ENCODE measurements at places on chromosomes 2 and 18. TPM values are rescaled to one million over a fixed set of nuclear protein-coding genes. Genes with fewer than 3 reads are reported as not detected.

- no peak for DNase-seq
Measured at GRCh38 chr2:30366199-30366691, 80.8 kb upstream of the LCLAT1 start.

GRCh38 chr2:199543606-199544172, 86.0 kb upstream of the SATB2 start:
- DNase-seq: no peak

DNA sequence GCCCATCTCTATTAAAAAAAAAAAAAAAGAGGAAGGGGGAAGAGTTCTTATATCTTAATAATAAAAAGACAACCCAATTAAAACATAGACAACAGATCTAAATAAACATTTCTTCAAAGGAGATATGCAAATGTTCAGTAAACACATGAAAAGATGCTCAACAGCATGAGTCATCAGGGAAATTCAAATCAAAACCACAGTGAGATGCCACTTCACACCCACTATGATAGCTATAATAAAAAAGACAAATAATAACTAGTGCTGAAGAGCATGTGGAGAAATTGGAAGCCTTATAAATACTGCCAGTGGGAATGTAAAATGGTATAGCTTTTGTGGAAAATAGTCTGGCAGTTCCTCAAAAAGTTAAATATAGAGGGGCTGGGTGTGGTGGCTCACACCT, 61.5 kb upstream of the CYP20A1 start:
- no peak for DNase-seq

DNA sequence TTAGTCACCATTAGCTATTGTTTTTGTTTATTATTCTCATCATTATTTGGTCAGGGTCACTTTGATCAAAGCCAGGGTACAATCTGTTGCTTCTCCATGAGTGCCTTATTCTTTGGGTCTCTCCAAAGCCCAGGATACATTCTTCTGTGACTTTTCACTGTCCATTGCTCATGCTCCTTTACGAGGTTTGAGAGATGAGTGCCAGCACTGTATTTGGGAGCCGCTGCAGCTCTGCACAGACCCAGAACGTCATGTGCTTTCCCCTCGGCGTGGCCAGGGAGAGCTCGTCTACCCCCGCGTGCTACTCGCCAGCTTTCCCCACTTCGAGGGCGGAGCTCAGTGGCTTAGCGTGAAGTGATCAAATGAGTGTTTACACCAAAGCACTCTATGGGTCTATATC, 123.7 kb downstream of the COL6A3 start:
- no peak for DNase-seq

DNA sequence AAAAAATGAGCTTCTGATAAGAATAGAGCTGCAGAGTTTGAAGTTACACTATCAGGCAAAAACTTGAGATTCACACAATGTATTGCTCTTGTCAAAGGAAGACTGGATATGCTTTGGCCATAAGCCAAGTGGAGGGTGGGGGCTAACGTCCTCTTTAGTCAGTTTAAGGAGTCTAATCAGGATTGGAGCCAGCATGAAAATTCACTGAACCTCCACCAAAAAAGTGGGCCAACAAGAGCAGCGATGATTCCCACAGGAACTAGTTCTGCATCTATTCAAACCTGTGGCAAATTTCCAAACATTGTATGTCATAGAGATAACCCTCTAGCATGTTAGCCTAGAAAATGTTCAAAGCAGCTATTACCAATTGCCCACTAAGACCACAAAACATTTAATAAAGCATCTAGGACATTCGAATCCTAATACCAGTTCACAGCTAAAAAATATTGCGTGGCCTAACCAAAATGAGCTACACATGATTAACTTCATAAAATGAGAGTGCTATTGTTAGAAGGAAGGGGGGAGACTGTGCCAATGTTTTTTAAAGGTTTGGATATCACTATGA, 43.5 kb upstream of the TMEM247 start:
- no peak for DNase-seq

- DNase-seq: no peak
Measured at GRCh38 chr2:133713049-133713580, 144.9 kb upstream of the NCKAP5 start.

Gene EMILIN2
- total RNA-seq: 11.8 TPM
